CD4-positive, alpha-beta memory T cell (primary cell): ENCODE measurements at places on chromosomes 16 and 17.

GRCh38 chr16:89402962-89403361 lies 87.4 kb downstream of the ANKRD11 start:
- DNase-seq, result peak; percentile 54

DNA sequence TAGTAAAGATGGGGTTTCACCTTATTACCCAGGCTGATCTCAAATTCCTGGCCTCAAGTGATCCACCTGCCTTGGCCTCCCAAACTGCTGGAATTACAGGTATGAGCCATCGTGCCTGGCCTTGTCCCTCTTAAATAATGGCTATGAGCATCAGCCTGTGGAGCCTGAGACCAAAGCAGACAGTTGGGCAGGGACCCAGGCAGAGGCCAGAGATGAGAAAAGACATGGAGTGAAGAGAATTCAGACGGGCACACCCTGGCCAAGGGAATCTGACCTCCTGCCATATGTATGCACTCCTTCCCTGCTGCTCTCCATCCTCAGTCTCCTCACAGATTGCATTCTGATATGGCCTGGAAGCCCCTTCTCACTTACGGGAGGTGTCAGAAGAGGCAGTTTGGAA lies 98.4 kb upstream of the DNAH9 start:
- no peak for DNase-seq

GRCh38 chr17:6701719-6702118 lies 11.4 kb downstream of the SLC13A5 start:
- DNase-seq, result peak; percentile 9

GRCh38 chr16:53576904-53577303 lies 73.9 kb upstream of the AKTIP start:
- DNase-seq, result no peak

DNA sequence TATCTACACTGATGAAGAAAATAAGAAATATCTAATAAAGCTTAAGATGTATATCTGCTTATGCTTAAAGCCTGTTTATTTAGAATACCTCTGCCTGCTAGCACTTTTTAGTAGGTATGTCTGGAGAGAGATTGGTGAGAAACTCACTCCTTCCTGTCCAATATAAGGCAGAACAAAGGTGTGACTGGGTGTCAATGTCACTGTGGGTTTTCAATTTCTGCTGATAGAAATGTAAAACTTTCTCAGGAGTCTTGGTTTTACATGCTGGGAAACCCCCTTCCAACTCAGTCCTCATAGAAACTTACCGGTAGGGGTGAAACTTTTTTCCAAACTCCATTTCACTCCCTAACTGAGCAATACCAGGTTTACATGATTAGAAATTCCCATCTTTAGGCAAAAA lies 17.8 kb upstream of the MPHOSPH6 start:
- no peak for DNase-seq

DNA sequence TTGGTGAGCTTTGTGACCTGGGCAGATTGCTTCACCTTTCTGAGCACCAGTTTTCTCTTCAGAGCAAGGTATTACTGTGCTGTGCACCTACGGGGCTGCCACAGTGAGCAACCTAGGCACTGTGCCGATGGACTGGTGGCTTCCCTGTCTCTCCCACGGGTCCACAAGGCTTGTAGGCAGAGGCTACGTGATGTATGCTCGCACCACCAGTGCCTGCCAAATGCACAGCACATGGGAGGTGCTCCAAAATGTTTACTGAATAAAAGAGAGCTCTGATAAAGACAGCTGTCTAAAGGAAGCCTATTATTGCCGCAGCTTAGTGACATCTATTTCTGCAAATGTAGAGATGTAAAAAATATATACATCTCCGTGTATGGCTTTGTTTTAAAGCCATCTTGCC lies 139.2 kb downstream of the CDK5R1 start:
- DNase-seq, result no peak

- no peak for DNase-seq
Observed at GRCh38 chr17:44549686-44550085, 7.6 kb upstream of the FZD2 start.

DNA sequence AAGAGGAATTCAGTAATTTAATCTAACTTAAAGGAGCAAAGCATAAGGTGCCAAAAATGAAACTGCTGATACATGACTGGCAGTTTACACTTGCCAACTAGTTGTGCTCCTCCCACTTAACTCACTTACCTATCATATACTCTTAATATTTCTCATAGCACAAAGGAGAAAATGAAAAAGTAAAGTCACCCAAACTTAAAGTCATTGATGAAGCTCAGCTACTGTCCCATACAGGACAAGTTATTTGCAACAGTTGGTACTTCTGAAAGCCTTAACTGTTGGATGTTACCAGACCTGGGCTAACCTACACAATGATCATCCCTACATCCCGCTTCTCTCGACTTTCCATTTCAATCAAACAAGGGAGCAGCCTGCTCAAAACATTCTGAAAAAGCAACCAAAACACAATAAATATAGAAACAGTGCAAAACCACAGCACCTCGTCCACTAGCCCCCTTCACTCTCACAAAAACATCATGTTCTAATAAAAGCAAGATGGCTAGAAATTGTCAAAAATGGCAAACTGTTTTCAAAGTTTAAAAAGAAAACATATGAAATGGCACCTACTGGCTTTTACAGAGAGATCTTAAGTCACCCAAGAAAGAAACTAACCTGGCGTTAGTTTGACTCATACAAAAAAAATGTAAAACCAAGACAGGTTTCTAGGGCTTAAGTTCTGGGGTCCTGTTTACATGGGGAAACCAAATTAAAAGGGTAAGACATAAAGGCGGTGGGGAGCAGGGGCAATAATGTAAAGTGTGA lies 868 bp downstream of the MED13 start:
- no peak for DNase-seq

GRCh38 chr16:24010440-24011089 lies 174.8 kb downstream of the PRKCB start:
- DNase-seq, result peak; percentile 81

GRCh38 chr16:53061256-53061655 lies 6.5 kb downstream of the CHD9 start:
- DNase-seq, result no peak
